ENCODE measurements at places on chromosomes 2 and 18. TPM values are rescaled to one million over a fixed set of nuclear protein-coding genes. Genes with fewer than 3 reads are reported as not detected.
A peak's percentile ranks its signal among the peaks of the same experiment; 100 is the strongest.

- DNase-seq, result no peak
These were observed 154.1 kb upstream of the BOD1L2 start for GRCh38 chr18:56992777-56993176.

- DNase-seq, result peak; percentile 57
These were observed 39.5 kb upstream of the TACR1 start for GRCh38 chr2:75238670-75239330.

GRCh38 chr2:36433311-36434217, 78.0 kb downstream of the CRIM1 start:
- DNase-seq, result no peak

DNA sequence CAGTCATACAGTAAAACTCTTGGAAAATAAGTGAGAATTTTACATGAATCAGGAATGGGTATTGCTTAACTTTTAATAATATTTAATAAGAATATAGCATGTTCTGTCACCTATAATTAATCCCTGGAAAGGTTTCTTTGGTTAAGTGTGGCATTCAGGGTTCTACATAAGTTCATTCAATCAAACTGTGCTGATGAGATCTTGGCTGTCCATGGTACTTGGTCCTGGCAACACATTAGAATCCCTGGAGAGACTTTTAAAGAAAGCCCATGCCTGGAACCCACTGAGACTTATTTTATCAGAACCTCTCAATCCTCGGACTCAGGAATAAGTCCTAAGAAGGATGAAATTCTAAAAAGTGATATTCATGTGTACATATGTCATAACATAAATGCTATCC, 60.3 kb downstream of the CERKL start:
- DNase-seq, result no peak

DNA sequence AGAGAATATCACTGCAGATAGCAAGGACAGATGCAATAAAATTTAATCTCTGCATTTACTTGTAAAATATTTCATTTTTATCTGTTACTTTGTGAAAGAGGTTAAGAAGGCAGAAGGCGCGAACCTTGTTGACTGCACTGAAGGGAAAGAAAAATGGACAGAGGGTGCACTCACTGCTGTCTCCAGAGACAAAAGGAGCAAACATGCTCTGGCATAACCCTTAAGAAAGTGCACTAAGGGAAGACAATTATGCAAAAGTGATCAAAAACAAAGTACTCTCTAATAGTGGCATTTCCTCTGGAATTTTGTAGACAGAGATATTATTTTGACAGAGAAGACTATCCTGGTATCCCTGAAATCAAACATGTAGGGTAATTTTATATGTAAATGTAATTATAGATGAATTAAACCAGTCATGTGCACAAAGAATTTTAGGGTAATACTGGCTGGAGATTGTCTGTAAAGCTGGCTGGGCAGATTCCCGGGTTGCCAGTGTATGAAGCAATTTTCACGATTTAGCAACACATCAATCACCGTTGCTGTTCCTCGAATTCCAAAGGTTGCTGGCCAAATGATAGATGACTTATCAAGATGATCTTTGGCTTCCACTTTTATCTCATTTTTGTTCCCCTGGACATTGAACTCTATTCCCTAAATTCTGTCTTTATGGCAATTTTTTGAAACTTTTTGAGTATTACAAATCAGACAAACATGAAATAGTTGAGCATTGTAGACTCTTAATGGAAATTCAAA, 1176.9 kb downstream of the SUCLG1 start:
- DNase-seq, result no peak

- no peak for DNase-seq
These were observed 153.3 kb downstream of the RAPGEF4 start for GRCh38 chr2:172888714-172889669.

DNA sequence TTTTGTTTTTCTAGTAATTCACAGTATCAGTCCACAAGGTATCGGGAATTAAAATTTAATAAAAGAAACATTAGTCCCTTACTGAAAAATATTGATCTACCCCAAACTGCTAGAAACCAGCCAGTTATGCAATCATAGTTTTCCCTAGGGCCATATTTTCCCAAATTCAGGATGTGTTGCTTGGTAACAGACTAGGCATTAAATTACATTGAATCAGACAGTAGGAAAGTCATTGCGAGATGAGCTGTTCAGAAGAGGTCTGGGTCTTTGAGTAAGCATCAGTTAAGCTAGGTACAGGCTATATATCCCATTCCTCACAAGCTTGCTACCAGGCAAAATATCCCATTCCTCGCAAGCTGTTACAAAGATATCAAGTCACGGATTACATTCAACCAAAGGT, 123.0 kb upstream of the CCDC150 start:
- no peak for DNase-seq

- DNase-seq, result no peak
These were observed 117.4 kb downstream of the MBP start for GRCh38 chr18:77015169-77015568.

- DNase-seq, result no peak
These were observed 51.0 kb upstream of the BOD1L2 start for GRCh38 chr18:57095884-57096283.

GRCh38 chr2:61549546-61549945, 11.4 kb upstream of the XPO1 start:
- DNase-seq, result no peak

GRCh38 chr2:70161069-70161534, 29.7 kb downstream of the C2orf42 start:
- no peak for DNase-seq

GRCh38 chr2:177211576-177212105, 953 bp upstream of the HNRNPA3 start:
- DNase-seq, result no peak

Gene NOSTRIN
- not detected for total RNA-seq

Gene SLC4A3
- 0.75 TPM for total RNA-seq

Gene CROCC2
- total RNA-seq, result not detected

Gene CIB4
- total RNA-seq, result not detected

Gene TRABD2A
- 0.34 TPM for total RNA-seq
